ENCODE measurements at places on chromosomes 3 and 15.
A peak's percentile ranks its signal among the peaks of the same experiment; 100 is the strongest.

- no peak for DNase-seq
These were observed 156.2 kb downstream of the NLGN1 start for GRCh38 chr3:173553635-173554280.

DNA sequence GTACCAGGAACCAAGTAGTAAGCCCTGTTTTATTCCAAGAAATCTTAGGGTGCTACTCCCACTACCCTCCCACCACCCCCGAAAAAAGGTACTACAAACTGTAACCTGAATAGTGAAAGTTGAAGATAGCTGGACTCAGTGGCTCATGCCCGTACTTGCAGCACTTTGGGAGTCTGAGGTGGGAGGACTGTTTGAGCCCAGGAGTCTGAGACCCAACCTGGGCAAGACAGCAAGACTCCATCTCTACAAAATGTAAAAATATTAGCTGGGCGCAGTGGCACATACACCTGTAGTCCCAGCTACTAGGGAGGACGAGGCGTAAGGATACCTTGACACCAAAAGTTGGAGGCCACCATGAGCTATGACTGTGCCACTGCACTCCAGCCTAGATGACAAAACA lies 7.9 kb downstream of the RHOA start:
- no peak for DNase-seq

DNA sequence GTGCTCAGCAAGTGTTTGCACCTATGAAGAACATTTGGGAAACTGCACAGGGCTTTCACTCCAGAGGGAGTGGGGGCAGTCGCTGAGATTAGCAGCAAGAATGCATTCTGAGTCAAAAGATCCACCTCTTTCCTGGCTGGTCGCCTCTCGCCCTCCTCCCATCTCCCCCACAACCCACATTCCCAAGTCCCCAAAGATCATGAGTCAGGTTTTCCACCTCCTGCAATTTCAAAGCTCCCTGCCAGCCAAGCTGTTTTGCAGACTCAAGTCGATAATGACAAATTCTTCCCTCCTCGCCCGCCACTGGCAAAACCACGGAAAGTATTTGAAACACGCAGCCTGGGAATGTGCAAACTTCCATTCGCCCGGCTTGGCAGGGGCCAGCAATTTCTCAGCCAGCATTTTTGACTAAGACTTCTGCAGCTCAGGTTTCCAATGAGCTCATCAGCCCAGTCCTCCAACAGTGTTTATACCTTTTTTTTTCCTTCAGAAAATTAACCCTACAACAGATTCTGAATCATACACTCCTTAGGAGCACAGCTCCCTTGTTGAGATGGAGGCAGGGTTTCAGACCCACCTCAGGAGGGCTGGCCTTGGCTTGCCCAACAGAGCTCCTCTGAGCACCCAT lies 181.4 kb downstream of the SMAD6 start:
- peak; percentile 83 for DNase-seq

- no peak for DNase-seq
These were observed 21.4 kb upstream of the OR4F6 start for GRCh38 chr15:101781928-101782327.

DNA sequence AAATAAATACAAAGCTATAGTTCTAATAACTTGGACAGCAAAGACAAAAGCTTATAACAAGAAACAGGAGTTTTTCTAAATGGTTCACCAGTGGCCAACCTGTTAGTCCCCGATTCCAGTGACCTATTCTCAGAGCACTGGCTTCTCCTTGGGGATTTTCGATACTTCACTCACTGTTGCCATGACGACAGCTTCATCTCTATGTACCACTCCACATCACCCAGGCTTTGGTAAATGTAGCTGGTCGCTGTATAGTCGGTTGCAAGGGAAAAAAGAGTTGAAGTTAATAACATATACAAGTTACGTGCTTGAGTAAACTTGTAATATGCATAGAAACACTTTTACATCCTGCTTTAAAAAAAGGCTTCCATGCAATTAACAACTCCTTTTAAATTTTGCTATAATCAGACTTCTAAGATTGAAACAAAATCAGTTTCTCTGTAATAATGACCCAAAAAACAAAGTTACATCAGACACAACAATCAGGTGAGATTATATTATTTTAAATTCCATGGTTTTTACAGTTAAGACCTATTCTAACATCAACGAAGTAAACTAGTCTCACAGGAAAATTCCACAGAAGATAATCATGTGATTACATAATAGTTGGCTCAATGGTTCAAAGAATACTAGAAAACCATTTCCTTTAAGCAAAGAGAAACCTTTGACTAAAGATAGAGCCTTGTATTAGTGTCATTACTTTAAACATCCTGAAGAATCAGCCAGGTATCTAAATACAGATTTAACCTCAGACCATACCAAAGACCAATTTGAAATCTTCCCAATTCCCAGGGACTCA lies 2.9 kb downstream of the CCNL1 start:
- DNase-seq: no peak

DNA sequence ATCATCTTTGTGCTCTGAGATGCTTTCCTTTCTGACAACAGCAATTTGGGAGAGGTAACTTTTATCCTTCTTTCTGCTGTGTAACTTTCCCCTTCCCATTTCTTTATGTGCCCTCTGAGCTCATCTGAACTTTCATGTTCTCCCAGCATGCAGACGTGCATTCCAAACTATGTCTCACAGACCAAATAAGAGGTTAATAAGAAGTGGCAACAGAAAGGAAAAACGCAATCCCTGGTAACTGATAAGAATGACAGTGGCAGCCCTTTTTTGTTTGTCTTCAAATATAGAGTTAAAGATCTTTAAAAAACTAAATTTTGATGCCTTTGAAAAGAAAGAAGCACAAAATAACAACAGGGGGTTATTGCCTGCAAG lies 533.4 kb downstream of the FOXP1 start:
- no peak for DNase-seq

GRCh38 chr3:40645883-40646282 lies 121.1 kb downstream of the ZNF621 start:
- DNase-seq: peak; percentile 3

- DNase-seq: no peak
These were observed 1.9 kb downstream of the ATP1B3 start for GRCh38 chr3:141878326-141878725.

DNA sequence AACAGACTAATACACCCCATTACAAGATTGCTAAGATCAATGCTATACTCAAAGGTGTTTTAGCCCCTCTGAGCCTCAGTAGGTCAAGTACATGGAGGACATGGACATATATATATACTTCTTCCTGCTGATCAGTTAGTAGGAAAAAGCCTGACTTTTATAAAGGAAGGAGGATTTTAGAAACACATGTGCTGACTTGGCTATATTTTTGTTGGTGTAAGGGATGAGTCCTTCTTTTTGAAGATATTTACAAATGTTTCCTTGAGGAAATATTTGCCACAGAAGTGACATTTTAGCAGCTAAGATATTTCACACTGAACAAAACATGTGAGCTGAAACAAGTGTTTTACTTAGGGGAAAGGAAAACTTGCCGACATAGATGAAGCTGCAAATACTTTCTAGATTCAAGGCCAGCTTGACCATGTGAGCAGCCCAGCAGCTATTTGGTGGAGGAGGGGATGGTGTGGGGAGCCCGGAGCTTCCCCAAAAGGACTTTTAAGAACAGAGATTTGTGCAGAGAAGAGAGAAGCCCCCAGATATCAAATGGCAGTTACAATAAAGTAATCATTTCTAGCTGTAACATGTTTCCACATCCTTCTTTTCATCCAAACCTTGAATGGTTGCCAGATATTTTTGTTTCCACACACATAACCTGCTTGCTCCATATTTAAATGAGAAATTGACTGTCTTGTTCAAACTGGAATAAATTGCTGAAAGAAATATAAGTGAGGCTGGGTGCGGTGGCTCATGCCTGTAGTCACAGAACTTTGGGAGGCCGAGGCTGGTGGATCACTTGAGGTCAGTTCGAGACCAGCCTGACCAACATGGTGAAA lies 111.7 kb upstream of the NR2F2 start:
- DNase-seq: no peak

DNA sequence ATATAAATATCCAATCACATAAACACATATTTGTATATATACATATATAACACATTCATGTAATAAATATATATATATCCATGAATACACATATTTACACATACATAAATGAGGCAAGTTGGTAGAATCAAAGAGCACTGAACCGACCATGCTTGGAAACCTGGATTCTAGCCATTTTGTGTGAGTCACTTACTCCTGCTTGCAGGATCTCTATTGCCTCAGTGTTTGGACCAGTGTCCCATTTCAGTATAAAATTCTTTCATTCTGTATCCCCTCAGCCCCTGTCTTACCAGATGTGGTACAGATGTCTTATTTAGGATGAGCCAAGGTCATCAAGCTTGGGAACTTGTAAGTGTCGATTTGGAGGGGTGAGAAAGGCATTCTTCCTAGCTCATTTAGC lies 391.4 kb upstream of the FRG2C start:
- DNase-seq: peak; percentile 3

- no peak for DNase-seq
These were observed 10.3 kb downstream of the DCBLD2 start for GRCh38 chr3:98890965-98891910.

GRCh38 chr3:158528076-158528674 lies 42.8 kb upstream of the MLF1 start:
- DNase-seq: no peak

GRCh38 chr3:105458518-105459215 lies 92.0 kb downstream of the ALCAM start:
- DNase-seq: no peak

- DNase-seq: no peak
These were observed 456.7 kb upstream of the THBS1 start for GRCh38 chr15:39124155-39124552.

GRCh38 chr3:23760325-23760724 lies 45.4 kb upstream of the UBE2E1 start:
- no peak for DNase-seq

GRCh38 chr3:61136191-61136590 lies 115.1 kb downstream of the FHIT start:
- no peak for DNase-seq

GRCh38 chr3:48440590-48440958 lies 517 bp downstream of the TMA7 start:
- no peak for DNase-seq

DNA sequence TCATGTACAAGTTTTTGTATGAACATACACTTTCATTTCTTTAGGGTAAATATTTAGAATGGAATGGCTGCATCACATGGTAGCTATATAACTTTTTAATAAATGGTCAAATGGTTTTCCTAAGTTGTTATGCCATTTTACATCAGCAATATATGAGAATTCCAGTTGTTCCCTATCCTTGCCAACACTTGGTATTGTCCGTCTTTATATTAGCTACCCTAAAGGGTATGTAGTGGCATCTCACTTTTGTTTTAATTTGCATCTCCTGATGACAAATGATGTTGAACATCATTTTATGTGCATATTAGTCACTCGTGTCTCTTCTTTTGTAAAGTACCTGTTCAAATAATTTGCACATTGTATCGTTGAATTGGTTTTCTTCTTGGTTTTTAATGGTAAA lies 2.5 kb upstream of the MUC13 start:
- no peak for DNase-seq

DNA sequence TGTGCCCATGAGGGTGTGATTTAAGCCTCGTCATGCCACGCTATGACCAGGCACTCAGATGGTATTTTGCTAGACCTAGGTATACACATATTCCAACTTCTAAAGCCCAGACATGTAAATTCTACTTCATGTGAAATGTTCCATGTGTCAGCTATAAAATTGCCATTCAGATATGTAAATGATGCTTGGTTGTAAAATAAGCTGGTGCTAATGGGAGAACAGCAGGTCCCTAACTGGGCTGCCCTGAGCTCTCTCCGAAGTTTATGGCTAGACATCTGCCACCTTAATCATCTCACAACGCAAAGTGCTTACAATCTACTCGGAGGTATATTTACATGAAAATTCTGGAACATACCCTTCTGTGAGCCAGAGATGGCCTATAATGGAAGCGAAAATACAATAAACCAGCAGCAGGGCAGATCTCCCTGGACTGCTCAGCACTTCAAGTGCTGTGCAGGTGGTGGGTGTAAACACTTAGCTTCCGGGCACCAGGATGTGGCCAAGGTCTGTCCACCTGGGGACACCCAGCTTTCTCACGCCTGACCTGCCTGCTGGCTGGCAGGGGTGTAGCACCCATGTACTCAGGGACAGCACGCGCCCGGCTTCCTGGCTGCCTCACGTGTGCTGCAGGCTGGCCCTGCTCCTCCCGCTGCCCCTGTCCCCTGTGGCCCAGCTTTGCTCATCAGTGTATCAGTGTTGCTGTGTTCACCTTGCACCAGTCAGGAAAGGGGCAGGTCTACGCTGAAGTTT lies 82.0 kb downstream of the CHDH start:
- peak; percentile 90 for DNase-seq

- no peak for DNase-seq
These were observed 130.0 kb downstream of the FRMD4B start for GRCh38 chr3:69255928-69256327.

GRCh38 chr15:38611228-38611627 lies 46.6 kb upstream of the RASGRP1 start:
- no peak for DNase-seq

DNA sequence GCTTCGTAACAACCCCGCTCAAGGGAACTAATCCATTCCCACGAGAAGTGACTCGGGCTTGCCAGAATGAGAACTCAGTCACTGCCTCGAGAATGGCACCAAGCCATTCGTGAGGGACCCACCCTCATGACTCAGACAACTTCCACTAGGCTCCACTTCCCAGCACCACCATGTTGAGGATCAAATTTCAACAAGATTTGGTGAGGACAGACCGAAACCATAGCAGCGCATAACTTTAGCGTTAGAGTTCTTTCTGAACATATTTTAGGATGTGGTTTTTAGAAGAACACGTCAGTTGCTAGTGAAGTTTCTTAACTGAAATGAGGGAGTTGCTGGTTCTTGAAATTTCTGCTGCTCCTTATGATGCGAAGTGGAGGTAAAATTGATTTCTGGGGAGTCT lies 13.5 kb downstream of the PTPRG start:
- no peak for DNase-seq

GRCh38 chr3:111758642-111759041 lies 100.4 kb upstream of the PHLDB2 start:
- no peak for DNase-seq

- DNase-seq: no peak
These were observed 278.5 kb downstream of the PLOD2 start for GRCh38 chr3:145882436-145882835.

GRCh38 chr3:119786409-119786808 lies 4.5 kb downstream of the NR1I2 start:
- no peak for DNase-seq

DNA sequence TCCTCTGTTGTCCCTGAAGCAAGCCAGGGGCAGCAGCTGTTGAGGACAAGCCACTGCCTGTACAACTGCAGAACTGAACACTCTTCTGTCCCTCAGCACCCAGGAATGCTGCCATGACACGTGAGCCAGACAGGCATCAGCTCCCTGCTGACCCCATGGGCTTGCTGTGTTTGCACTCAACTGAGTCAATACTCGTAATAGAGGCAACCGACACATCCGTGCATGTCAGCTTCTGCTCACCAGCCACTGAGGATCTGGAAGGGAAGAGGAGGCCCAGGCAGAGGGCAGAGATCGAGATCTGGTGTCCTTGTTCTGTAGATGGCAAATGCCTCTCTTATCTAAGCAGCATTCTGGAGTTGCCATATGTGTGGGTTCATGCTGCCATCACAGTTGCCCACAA lies 54.3 kb upstream of the SEC61A1 start:
- no peak for DNase-seq

GRCh38 chr15:34637305-34637704 lies 53.9 kb upstream of the GOLGA8B start:
- DNase-seq: no peak

GRCh38 chr3:116339441-116340028 lies 105.8 kb downstream of the LSAMP start:
- peak; percentile 10 for DNase-seq

- DNase-seq: no peak
These were observed 245.7 kb downstream of the SV2B start for GRCh38 chr15:91345736-91346135.

GRCh38 chr3:192307631-192308030 lies 419.7 kb downstream of the FGF12 start:
- DNase-seq: no peak
